ENCODE measurements at places on chromosomes 2 and 18.

DNA sequence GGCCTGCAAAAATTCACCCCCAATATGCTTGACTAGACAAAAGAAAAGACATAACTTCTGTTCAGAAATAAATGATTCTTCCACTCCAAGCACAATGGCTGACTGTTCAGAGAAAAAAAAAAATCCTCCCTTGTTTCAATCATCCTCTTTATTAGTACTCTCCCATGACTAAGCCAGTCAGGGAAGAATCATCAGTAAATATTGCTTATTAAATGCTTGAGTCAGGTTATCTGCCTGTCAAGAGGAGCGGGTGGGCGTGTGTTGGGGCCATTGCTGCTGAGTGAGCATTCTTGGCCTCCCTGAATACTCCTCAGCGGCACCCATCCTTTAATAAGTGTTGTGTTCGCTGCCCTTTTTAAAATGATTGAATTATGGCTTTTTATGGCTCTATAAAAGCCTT, 1334.8 kb upstream of the CELF4 start:
- no peak for DNase-seq

- DNase-seq = no peak
Observed at GRCh38 chr2:203383038-203383437, 54.8 kb downstream of the ABI2 start.

GRCh38 chr2:21382701-21383520, 259.1 kb downstream of the TDRD15 start:
- no peak for DNase-seq

GRCh38 chr18:49400398-49401072, 59.9 kb downstream of the DYM start:
- DNase-seq = no peak

GRCh38 chr2:47346-47725, 1.0 kb upstream of the FAM110C start:
- no peak for DNase-seq

- no peak for DNase-seq
Observed at GRCh38 chr2:74418312-74418711, 3.1 kb downstream of the C2orf81 start.

GRCh38 chr18:57780706-57781347, 22.3 kb downstream of the ATP8B1 start:
- no peak for DNase-seq

DNA sequence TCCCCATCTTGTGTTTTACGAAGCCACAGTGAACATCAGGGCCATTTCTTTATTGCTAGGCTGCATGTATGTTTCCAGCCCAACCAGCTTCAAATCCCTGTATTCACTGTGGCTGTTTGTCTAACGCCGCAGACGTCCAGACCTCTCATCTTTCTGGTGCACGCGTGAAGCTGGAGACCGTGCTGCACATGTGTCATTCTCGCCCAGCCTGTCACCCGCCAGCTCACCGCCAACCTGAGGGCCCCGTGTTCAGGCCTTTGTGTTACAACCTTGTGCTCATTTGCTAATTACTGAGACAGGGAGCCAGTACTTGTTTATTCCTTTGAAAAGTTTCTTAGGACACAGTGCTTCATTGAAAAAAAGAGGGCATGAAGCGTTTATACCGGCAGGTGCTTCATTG, 21.4 kb downstream of the SALL3 start:
- DNase-seq = no peak

GRCh38 chr2:191645434-191646162, 32.3 kb upstream of the NABP1 start:
- no peak for DNase-seq

GRCh38 chr2:85734015-85734414, 19.8 kb upstream of the ATOH8 start:
- DNase-seq = no peak

- DNase-seq = no peak
Observed at GRCh38 chr18:25503567-25504081, 151.7 kb upstream of the ZNF521 start.

DNA sequence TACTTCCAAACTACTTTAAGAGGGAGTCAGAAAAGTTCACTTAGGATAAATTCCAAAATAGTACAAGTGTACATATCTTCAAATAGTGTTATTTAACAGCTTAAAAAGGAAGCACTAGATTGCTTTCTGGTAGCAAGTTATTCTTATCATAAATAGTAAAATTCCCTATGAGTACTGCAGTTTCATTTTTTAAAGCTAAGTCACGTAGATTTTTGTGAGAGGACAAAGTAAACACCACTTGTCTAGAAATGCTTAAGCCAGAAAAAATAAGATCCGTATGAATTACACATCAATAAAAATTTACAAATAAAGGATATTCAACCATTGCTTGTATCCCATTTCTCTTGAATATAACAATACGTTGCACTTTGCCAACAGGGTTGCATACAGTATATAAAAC, 19.2 kb downstream of the HNRNPLL start:
- DNase-seq = no peak

DNA sequence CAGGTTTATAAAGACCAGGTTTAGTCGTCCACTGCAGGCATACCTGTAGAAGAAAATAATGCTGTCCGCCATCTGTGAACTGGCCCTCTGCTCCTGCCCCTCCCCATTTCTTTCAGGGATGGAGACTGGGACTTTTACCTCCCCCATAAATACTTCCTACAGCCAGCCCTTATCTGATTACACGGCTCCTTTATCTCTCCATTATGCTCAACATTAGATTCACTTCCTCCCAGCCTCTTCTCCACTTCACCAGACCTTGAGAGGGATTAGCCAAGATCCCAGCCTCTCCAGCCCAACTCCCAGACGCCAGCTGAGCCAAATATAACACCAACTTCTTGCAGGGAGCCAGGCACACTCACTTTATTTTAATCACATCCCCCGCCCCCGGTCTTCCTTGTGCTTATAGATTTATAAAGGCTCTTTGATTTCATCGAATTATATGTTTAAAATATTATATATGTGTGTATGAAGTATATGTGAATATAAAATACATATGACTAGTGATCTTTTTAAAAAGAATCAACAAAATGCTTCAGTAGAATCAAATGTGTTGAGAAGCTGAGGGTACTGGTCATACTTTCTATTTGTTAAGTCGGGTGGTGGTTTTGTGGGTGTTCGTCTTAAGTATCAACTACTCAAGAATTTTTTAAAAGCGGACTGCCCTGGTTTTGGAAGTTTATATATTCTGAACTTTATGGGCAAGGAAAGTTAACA, 81.0 kb downstream of the SPRED2 start:
- no peak for DNase-seq

- no peak for DNase-seq
Observed at GRCh38 chr2:66698576-66699239, 263.8 kb downstream of the MEIS1 start.

DNA sequence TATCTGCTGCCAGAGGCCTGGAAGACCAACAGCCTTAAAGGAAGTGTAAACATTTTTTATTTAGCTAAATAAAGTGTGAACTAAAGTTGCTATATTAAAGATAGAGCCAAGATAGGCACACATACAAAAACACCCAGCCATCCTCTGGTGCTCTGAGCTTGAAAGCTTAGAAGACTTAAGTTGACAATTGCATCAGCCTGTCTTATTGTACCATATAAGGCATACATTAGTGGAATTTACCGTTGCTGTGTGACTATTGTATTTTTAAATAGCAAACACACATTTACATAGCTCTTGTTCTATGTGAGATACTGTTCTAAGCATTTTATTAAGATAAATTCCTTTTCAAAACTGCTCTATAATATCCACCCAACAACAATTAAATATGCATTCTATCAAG, 736.6 kb upstream of the ZEB2 start:
- no peak for DNase-seq
